ENCODE measurements at places on chromosomes 5 and 9.

GRCh38 chr5:145189746-145190145 is 645.4 kb downstream of the PRELID2 start:
- DNase-seq: no peak

DNA sequence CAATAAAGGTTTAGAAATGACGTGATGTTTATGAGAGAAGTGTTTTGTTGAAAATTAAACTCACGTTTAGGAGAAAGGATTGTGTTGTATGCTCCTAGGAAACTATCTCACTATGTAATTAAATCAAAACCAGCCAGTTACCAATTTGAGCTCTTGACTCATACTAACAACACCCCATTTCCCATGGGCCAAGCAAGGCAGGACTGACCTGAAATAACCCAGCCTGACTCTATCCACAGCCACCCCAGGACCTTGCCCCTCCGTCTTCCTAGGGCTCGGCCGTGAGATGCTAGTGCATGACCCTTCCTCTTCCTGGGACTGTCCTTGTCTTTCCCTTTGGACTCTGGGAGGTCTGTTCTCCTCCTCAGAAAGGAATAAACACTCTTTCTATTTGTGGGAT is 16.4 kb downstream of the TLR4 start:
- DNase-seq: no peak

- DNase-seq: no peak
Observed at GRCh38 chr9:69466151-69466550, 141.1 kb downstream of the ENTREP1 start.

- no peak for DNase-seq
Observed at GRCh38 chr9:95857124-95857523, 18.4 kb upstream of the ERCC6L2 start.

DNA sequence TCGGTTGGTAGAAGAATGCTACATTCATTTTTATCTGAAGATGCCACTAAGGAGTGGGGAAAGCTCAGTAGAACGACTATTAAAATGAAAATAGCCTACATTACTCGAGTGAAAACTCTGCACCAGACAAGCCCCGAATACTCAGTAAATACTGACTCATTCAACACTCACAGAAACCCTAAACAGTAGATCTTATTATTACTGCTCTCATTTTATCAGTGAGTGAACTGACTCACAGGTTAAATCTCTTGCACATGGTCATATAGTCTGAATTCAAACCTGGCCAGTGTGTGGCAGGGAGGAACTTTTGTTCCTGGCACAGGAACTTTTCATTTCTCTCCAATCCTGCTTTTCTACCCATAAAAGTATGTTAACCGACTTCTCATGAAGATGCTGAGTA is 9.6 kb upstream of the PAPPA start:
- no peak for DNase-seq

DNA sequence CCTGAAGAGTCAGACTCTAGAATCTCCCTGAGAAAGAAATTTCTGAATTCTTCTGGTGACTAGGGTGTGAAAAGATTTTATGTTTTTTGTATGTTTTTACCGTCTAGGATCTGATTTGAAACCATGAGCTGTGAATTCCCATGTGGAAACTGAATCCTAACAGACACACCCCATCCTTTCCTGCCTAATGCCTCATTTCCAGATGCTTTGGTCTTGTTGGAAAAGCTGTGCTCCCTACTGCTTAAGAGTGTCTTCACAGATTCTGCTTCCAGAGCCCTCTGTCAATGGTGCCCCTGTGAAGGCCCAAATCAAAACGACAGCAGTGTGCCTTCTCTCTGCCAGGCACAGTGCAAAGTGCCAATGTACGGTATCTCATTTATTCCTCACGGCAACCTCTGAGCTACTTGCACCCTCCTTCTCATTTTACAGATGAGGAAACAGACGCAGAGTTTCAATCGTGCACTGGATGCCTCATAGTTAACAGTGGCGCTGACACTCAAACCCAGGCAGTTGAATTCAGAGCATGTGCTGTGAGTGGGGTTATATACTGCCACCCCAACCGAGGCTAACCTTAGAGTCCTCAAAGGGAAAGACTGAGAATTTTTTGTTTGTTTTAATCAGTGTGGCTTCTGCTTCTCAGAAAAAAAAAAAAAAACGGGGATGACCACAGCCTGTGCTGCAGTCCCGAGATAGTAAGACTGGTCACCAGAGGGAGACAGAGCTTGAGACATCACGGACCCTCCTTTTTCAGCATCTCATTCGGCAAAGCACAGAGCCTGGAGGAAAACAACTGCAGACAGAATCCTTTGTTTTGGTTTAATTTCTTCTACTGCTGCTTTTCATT is 188.4 kb downstream of the SNCAIP start:
- DNase-seq: peak; percentile 16

DNA sequence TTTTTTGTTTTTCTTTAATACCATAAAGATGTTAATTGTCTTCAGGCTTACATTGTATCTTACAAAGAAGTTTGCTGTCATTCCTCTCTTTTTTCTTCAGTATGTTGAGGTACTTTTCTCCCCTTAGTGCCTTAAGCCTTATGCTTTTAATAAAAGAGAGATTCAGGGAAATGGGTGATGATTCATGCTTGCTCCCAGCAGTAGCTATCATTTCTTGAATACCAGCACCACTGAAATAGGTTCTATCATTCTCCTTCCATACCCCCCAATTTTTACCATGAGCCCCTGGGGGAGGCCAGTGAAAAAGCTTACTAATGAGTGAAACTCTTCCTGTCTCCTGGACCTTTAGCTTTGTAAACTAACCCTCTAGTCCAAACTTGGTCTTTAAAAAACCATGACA is 165.0 kb downstream of the FBXL7 start:
- no peak for DNase-seq

GRCh38 chr5:81066102-81066501 is 105.9 kb downstream of the RASGRF2 start:
- no peak for DNase-seq

DNA sequence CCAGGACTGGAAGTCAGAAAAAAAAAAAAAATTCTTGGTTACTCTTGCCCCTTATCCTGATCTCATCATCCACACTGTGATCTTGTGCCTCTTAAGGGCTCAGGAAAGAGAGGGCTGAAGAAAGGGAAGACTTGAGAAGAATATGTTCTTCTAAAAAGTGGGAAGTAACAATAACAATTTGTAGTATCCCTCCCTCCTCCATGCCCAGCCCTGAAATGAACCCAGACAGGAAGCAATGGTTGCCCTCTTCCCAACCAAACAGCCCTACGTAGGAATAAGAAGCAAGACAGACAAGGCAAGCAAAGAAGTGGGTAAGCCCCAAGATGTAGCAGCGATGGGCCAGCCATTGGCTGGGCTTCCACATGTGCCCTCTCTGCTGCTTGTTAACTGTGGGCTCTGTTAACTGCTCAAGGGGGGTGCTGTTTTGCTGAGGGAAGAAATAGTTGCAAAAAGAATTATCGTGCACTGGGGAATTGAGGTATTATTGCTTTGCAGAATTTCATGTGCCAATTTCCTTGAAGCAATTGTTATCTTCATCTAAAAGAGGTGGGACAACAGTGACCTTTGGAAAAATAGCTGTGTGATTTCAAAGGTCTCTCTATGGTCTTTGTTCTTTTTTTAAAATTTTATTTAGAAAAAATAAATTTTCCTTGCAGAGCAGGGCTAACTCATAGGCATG is 146.6 kb upstream of the PCA3 start:
- no peak for DNase-seq

DNA sequence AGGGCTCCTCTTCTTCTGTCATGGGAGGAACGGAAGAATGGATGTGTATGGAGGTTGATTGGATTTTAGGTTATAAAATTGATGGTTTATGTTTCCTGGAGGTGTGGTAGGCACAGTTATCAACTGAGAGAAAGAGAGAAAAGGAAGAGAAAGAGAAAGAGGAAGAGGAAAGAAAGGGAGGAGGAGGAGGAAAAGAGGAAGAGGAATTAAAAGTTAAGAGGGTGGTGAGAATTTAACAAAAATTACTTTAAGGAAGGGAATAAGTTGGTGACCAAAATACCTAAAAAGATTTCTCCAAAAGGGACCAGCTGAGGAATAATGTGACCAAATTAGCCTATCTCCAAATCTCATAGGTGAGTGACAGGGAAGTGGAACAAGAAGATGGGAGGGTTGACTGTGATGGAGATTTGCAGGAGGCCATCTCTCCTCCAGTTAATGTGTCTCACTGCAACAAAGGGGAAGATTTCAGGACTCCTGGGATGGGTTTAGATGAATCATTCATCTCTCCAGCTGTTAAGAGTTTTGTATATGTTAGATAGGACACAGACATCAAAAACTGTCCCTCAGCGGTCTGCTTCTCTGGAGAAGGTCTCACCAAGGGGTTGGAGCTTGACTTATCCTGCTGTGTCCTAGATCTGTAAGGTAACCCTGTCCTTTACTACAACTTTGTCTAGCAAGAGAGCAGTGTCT is 76.0 kb upstream of the TMC1 start:
- DNase-seq: no peak

- no peak for DNase-seq
Observed at GRCh38 chr9:80320480-80320879, 748.7 kb downstream of the TLE4 start.

- no peak for DNase-seq
Observed at GRCh38 chr9:27117489-27118135, 8.6 kb downstream of the TEK start.

DNA sequence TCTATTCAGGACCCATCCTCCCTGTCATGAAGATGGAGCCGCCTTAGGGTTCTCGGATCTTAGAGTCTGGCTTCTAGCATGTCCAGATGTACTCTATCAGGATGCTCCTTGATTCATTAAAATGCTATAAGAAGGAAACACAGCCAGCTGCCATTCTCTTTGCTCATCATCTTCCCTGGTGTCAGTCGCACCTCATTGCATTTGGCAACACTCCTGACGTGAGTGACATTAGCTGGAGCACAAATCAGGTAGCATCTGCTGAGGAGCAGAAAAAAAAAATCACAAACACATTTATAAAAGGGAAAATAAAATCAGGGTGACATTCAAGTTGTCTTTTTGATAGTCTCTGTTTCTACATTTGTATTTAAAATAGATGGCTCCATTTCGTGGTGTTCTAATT is 226.1 kb upstream of the NMUR2 start:
- no peak for DNase-seq

- DNase-seq: no peak
Observed at GRCh38 chr9:3992924-3993323, 306.9 kb downstream of the GLIS3 start.

GRCh38 chr5:134554319-134555222 is 29.1 kb downstream of the JADE2 start:
- peak; percentile 75 for DNase-seq

DNA sequence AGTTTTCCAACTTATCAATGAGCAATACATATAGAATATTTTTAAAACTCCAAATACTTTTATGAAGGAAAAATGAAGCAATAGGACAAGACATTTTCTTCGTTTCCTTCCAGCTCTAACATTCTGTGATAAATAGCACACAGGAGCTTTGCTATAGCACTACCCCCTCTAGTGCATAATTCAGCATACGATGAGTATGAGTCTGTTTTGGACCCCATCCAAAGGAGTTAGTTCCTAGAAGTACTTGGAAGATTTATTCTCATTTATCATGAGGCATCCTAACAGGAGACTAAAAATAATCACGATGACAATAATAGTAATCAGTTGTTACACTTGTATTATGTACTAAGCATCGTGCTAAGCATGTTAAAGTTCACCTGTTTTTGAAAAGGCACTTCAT is 1061.3 kb upstream of the DMAC1 start:
- DNase-seq: no peak
